Right lung (tissue), 10 donors: ENCODE measurements at places on chromosomes 12 and 14.

DNA sequence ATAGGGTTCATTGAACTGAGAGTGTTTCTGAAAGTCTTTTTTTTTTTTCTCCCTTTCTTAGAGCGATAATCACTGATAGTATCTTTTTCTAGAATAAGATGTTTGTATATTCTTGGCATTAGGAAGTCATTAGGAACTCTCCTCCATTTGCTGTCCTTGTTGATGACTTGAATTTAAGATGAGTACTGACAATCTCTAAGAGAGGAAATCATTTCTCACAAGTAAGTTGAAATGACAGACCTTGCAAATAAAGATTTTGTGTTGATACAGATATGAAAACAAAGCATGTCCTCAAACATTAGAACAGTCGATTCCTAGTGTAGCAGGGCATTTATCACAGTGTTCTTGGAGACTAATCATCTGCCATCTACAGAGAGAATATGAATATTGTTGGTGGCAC, 458.4 kb upstream of the SYT1 start:
- DNase-seq = no peak

- DNase-seq = no peak
Measured at GRCh38 chr14:31270196-31270772, 62.7 kb upstream of the HECTD1 start.

GRCh38 chr12:125092108-125092871, 27.1 kb downstream of the AACS start:
- no peak for DNase-seq

DNA sequence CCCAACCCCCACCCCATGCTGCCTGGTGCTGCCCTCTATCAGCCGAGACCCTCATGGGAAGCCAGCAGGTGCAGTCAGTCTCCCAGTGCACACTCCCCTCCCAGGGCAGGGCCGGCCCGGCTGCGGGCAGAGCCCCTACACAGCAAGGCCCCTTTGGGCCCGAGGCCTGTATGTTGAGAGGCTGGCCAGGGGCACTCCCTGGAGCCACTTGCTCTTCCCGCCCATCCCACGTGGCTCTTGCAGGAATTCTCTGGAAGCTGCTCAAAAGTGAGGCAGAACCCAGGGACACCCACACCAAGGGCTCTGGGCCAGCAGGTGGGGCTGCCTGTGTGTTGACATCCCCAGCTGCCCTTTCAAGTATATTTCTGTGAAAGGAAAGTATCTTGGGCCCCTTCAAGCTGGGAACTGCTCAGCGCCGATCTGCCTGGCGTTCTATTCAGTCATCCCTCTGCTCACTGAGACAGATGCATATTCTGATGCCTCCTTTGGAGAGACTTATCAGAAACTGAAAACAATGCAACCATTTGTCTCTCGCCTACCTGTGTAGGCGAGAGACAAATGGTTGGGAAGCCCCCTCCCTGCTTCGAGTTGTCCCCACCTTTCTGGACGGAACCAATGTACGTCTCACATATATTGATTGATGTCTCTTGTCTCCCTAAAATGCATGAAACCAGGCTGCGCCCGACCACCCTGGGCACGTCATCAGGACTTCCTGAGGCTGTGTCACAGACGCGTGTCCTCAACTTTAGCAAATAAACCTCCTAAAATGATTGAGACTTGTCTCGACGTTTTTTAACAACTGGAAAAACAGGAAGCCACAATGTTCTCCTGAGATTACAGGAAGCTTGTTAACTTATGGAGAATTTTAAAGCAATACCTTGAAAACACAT, 6.0 kb downstream of the GPR132 start:
- no peak for DNase-seq

- DNase-seq = no peak
Measured at GRCh38 chr12:2336409-2336829, 283.6 kb downstream of the CACNA1C start.

- no peak for DNase-seq
Measured at GRCh38 chr14:105477660-105478397, 3.2 kb downstream of the CRIP2 start.

- no peak for DNase-seq
Measured at GRCh38 chr14:44854114-44854513, 107.6 kb downstream of the KLHL28 start.

GRCh38 chr12:129530517-129530916, 373.3 kb downstream of the TMEM132D start:
- DNase-seq = no peak

GRCh38 chr14:80930836-80931389, 10.6 kb downstream of the CEP128 start:
- no peak for DNase-seq

DNA sequence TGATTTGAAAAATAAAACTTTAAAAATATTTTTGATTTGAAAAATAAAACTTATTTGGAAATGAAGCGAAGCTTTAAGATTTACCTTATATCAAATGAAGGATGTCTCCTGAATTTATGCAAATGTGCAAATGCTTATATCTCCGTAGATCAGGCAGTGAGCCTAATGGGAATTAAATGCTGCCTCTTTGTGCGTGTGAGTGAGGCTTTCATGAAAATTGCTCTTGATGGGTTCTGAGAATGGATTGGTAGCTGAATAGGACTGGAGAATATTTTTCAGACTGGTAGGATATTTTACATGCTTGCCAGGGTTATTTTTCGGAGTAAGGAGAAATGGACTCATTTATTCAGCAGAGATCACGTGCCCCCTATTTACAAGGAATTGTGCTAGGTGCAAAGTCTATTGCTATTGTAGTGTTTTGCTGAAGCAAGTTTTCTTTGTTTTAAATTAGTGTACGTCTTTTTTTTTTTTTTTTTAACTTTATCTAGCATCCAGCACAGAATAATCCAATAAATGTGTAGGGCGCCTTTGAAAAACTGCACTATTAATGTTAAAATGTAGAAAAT, 2.4 kb downstream of the VRK1 start:
- no peak for DNase-seq

GRCh38 chr12:8628731-8629130, 16.1 kb upstream of the AICDA start:
- DNase-seq = no peak

DNA sequence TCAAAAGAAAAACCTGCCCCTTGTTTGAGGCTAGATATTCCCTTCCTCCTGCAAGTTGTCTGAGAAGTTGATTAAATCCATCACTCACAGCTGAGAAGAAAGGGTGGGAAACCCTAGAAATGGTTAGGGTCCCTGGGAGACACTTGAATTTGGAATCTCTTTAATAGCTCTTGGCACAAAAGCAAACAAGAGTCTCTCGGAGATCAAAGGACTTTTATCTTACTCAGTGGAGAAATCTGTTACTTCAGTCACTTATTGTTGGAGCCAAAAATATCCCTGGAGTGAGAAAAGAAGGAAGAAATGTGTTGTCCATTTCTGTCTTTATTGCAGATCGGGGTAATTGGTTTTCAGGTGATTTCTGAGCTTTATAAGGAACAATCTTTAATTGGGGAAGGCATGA, 47.0 kb downstream of the TMEM132C start:
- peak; percentile 29 for DNase-seq

DNA sequence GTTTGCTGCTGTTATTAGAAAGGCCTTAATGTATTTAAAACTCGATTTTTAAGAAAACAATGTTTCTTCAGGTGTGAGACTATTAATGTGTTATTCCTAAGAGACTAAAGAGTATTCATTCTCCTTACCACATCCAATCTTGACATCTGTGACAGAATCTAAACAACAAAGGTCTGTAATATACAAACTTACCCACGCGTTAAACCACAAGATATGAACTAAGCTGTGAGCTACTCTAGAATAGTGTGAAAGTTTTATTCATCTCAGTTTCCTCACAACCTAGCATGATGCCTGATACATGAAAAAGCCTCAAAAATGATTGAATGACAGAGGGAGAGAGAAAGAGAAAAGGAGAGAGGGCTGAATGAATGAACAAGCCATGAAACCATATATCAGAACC, 117.3 kb upstream of the COCH start:
- DNase-seq = no peak

DNA sequence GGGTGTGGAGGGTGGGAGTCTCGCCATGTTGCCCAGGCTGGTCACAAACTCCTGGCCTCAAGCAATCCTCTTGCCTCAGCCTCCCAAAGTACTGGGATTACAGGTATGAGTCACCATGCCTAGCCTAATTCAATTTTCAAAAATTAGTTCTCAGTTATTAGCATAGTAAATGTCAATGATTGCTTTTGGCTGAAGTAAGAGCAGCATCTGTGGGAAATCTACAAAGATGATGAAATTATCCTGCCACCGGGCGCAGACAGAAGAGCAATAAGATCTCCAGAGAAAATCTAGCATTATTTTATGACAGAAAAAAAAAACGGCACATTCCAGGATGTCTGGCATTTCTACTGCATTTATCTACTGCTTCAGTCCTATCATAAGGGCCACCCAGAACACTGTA, 97.9 kb upstream of the DAAM1 start:
- no peak for DNase-seq

DNA sequence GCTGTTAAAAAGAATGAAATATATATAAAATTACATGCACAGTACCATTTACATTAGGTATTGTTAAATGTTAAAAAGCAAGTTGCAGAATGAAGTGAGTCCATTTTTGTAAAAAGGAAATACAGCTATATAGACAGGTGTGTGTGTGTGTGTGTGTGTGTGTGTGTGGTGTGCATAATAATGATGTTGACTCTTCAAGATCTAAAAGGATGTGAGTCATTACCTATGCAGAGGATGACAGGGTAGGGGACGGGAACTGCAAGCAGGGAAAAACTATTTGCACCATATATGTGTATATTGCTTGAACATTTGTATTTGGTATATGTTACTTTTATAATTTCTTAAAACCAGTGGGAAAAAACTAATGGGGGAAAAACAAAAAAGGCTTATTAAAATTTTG, 3.1 kb downstream of the C14orf39 start:
- no peak for DNase-seq

DNA sequence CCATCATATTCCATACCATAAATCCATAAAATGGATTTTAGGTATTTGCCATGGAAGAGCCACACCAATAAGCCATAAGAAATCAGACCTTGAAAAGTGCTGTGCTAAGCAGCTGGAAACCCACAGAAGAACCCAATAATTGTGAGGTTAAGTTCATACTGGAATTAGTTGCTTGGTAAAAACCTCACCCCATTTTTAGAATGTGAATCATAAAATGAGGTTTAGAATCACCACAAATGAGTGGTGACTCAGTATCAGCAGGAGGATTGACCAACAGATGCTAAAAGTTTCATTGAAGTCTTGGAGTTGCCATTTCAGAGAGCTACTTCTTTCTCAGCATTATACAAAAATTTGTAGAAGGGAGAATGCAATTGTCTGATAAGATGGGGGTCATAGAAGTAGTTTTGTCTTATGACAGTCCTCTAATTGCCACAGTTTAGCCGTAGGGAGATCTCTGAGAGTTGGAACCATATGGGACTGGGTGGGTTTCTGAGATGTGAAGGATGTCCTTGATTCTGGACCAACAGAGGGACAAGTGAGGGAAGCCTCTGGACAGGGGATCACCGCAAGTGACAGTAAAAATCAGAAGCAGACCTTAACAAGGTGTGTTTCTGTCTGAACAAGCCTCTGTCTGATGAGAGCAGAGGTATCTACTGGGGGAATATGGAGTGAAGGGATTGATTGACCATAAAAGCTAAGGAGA, 1.4 kb upstream of the STON2 start:
- DNase-seq = no peak

- no peak for DNase-seq
Measured at GRCh38 chr14:63656194-63656593, 14.5 kb upstream of the WDR89 start.

DNA sequence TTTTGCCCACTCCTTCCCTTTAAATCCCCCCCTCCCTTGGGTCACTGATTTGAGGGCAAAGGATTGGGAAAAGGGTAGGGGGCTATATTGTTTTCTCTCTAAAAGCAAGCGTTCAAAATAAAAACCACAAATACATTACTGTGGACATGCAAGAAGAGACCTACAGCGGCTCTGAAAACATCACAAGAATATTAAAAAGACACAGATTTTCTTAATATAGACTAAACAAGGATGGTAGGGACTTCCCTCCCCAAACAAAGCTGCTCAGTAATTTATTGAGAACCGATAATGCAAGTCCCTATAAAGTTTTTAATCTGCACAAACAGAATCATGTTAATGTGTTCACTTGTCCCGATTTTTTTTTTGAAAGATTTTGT, 12.9 kb downstream of the TBX3 start:
- no peak for DNase-seq

- no peak for DNase-seq
Measured at GRCh38 chr14:89667983-89668382, 250.9 kb upstream of the FOXN3 start.

DNA sequence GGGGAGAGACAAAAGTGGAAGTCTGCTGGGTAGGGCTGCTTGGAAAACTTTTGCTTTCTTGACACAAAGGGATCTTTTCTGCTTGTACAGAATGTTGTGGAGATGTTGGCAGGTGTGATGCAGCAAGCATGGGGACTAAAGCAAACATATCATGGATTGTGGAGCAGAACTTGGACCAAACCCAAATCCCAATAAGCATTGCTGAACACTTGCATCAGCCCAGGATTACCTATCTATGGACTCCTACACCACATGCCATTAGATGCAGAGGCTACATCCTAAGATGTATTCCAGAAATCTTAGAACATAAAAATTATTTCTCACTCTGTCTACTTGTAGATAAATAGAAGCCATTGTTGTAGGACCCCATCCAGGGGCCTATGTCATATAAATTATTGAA, 44.7 kb upstream of the RERG start:
- DNase-seq = no peak

- no peak for DNase-seq
Measured at GRCh38 chr12:41459906-41460214, 271.7 kb downstream of the PDZRN4 start.

- DNase-seq = no peak
Measured at GRCh38 chr12:2229661-2230539, 177.1 kb downstream of the CACNA1C start.

DNA sequence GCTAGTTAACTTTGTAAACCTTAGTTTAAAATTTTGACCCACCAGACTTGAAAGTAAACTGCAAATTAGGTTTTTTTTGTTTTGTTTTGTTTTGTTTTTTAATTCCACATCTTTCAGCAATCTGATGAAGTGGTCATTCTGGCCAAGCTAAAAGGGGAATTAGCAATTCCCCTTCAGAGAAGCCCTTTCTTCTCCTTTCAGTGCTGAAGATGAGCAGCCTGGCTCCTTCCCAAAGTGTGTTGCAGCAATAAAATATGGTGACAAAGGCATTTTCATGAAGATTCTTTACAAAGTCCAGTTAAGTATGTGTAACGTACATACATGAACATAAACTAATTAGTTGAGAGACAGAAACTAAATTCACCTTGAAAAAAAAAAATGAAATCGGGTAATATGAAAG, 380.1 kb downstream of the NOVA1 start:
- DNase-seq = no peak

DNA sequence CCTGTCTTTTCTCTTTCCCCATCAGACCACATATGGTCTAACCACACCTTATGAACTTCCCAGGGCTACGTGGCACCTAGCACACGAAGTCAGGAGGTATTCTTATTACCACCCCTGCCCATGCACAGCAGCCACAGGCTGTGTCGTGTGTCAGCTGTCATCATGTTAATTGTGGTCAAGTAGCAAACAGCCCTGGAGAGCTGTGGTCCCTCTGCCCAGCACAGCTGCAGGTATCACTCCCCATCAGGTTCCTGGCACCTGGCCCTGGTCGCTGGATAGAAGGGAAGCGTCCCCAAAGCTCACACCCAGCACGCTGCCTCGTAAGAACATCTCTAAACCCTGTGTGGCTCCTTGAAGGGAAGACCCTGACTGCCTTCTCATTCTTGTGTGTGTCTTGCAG, 45.4 kb downstream of the CLMN start:
- DNase-seq = no peak
